ENCODE measurements at places on chromosomes 16 and 17. TPM values are rescaled to one million over a fixed set of nuclear protein-coding genes. Genes with fewer than 3 reads are reported as not detected.

Gene HCRT
- not detected for total RNA-seq

Gene RPS15A
- 3,319 TPM for total RNA-seq

Gene C17orf78
- not detected for total RNA-seq

Gene HGS
- total RNA-seq: 72.2 TPM

Gene MT1E
- total RNA-seq: 593 TPM

Gene KRT31
- total RNA-seq: not detected

Gene TBC1D24
- total RNA-seq: 11.5 TPM

Gene FAM171A2
- 7.9 TPM for total RNA-seq

Gene SOST
- total RNA-seq: not detected

Gene OR3A2
- 0.13 TPM for total RNA-seq

Gene TPSAB1
- not detected for total RNA-seq

Gene WNT9B
- total RNA-seq: not detected

Gene KRTAP9-4
- total RNA-seq: not detected

Gene PRDM7
- total RNA-seq: 0.16 TPM

Gene CLEC16A
- 12.7 TPM for total RNA-seq

Gene GOSR1
- 20.5 TPM for total RNA-seq

Gene HBA2
- total RNA-seq: 0.91 TPM

Gene MC1R
- total RNA-seq: 4.9 TPM

Gene CLEC18A
- 0.13 TPM for total RNA-seq

Gene MPP2
- total RNA-seq: 5.7 TPM

Gene TBC1D10B
- 40.9 TPM for total RNA-seq

Gene GP1BA
- not detected for total RNA-seq

Gene MYH1
- total RNA-seq: not detected

Gene TCF25
- total RNA-seq: 146 TPM

Gene SLC5A11
- not detected for total RNA-seq

Gene PLA2G10
- not detected for total RNA-seq
